D721Med (cell line): ENCODE measurements at places on chromosomes 6 and 20.
A peak's percentile ranks its signal among the peaks of the same experiment; 100 is the strongest.

- DNase-seq = no peak
Measured at GRCh38 chr20:23059846-23060245, 10.4 kb upstream of the THBD start.

DNA sequence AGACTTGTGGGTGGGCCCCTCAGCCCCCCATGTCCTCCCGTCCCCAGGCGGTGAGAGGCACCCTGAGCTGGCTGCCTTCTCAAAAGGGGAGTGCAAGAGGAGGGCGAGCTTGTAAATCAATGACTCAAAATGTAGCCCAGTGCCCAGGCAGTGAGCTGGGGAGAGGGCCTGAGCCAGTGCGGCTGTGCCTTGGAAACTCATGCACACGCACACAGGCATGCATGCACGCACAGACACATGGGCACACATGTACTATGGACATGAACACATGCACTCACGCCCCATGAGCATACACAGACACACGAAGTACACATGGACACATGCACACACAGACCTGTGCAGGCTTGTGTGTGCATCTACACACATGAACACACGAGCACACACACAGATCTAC, 133.5 kb downstream of the TAF4 start:
- no peak for DNase-seq

DNA sequence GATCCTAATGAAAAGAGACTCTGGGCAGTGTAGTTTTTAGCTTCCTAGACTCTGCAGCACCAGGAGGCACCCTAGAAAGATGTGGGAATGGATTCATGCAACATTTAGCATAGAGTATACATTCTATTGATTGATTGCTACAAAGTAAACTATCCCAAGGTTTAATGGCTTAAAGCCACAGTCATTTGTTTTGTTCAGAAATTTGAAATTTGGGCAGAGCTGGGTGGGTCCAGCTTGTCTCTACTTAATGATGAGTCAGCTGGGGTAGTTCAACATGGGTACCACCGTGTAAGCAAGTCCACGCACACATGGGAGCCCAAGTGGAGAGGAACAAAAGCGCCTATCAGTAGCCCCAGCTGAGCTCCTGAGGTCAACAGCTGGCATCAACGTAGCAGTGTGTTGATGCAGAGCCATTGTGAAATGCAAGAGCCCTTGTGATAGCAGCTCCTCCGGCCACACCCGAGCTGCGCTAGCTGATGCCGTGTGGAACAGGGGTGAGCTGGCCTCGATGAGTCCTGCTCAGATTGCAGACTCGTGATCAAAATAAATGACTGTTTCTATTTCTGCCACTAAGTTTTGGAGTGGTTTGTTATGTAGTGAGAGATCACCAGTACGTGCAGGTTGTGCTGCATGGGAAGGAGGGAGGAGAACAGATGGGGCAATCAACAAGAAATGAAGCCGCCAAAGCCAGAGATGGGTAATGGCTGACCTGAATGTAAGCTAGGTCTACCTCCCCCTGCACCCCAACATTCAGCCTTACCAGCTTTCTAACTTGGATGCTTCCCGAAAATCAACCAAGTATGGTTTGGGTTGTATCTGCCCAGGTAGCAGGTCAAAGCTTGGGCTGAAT, 45.7 kb upstream of the TRAF3IP2 start:
- no peak for DNase-seq

GRCh38 chr6:144150710-144151657, 667 bp downstream of the STX11 start:
- DNase-seq = no peak

GRCh38 chr6:15993716-15994228, 135.1 kb upstream of the MYLIP start:
- DNase-seq = no peak

- DNase-seq = no peak
Measured at GRCh38 chr20:37622728-37623127, 71.1 kb upstream of the CTNNBL1 start.

- no peak for DNase-seq
Measured at GRCh38 chr6:122081921-122082320, 317.5 kb upstream of the HSF2 start.

DNA sequence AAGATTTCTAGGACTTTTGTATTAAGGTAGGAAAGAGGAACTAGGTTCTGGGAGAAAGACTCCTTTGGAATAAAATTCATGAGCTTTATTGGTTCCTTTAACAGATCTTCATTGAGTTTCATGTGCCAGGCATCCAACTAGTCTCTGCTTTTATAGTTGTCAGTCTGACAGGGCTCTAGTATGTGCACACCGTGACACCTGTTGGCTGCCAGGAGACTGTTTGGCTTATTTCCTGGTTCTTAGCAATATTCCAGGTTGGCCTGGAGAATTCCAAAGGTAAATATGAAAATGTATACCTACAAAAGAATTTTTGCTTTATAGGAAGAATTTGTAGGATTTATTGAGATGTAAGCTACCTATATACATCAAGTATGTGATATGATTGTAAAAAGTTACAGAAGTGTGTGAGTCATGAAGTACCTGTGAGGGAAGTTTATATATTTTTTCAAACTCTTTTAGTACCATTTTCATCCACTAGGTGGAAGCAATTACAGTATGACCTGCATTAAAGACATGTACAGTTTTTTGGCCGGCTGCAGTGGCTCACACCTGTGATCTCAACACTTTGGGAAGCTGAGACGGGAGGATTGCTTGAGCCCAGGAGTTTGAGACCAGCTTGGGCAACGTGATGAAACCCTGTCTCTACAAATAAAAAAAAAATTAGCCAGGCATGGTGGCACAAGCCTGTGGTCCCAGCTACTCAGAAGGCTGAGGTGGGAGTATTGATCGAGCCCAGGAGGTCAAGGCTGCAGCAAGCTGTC, 35.2 kb downstream of the NDUFAF5 start:
- no peak for DNase-seq

DNA sequence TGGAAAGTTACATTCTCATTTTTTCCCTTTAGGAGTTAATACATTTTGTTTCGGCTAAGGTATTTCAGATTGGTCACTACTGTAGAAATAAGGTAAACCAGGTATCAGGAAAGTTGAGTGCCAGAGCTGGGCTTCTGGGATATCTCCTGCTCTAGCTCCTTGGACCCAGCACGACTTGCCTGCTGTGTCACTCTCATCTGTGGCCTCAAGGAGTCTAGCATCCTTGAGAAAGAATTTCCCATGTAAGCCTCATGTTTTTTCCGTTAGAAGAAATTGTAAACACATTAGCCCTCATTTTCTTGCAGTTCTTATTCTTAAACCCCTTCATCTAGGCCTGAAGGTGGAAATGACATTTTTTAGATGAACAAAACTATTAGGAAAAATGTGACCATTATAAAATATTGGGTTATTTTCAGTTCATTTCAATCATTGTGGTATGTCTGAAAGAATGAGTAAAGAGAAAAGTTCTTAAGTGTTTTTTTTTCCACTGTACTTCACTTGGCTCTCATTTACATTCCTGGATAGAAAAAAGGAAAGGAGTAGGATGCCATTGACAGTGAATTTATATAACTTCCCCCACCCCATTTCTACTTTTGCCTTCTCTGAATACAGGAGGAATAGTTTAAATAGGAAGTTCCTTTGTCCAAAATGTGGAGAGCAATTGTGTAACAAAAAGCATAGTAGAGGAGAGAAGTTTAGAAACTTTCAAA, 46.7 kb downstream of the CD2AP start:
- no peak for DNase-seq

GRCh38 chr20:4195499-4195898, 180.1 kb upstream of the RNF24 start:
- no peak for DNase-seq

DNA sequence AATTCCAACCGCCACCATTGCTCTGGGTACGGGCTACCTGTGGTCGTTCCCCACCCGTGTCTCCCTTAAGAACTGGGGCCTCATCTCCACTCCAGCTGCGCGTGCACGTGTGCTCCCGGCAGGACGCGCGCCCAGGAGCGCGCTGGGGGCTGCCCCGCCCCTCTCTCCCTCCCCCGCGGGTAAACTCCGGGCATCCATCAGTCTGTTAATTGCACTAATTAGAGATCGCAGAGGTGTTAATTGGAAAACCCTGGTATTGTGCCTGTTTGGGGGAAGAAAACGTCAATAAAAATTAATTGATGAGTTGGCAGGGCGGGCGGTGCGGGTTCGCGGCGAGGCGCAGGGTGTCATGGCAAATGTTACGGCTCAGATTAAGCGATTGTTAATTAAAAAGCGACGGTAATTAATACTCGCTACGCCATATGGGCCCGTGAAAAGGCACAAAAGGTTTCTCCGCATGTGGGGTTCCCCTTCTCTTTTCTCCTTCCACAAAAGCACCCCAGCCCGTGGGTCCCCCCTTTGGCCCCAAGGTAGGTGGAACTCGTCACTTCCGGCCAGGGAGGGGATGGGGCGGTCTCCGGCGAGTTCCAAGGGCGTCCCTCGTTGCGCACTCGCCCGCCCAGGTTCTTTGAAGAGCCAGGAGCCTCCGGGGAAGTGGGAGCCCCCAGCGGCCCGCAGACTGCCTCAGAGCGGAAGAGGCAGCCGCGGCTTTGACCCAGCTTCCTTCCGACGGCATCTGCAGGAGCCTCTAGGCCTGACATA, 14.4 kb downstream of the FOXP4 start:
- peak; percentile 86 for DNase-seq

- DNase-seq = no peak
Measured at GRCh38 chr6:4017058-4017739, 61.7 kb downstream of the FAM217A start.

- DNase-seq = no peak
Measured at GRCh38 chr20:43942201-43942590, 27.5 kb downstream of the TOX2 start.

GRCh38 chr6:141728330-141728729, 404.4 kb upstream of the GJE1 start:
- DNase-seq = no peak

- DNase-seq = no peak
Measured at GRCh38 chr6:123447315-123447937, 189.3 kb downstream of the TRDN start.

DNA sequence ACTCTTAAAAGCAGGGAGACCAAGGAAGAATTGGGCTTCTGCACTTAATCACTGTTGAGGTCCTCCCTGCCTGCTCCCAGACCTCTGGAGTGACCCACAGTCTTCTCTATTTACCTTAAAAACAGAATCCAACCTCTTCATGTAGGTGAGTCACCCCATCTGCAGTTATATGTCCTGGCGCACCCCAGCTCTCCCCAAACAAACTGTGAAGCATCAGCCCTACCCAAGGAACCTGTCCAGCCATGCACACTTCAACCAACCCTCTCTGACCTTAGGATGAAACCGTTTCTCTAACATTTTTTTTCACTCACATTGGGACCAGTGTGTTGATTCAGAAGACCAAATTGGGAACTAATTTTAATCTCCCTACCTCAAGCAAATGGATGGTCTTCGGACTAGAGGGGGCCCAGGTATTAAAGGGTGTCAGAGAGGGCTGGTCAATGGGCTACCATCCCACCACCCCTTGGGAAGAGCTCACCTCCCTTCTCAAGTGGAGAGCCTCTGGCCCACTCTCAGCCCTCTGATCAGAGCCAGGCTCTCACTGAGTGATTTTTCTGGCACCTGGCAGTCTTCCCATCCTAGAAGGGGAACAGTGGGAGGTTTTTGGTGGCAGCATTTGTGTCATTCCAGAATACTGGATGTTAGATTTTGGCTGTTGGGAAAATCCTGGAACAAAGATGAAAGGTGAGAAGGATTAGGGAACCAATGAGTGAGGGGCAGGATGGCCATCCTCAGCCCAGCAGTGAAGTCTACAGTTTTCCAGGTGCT, 203.6 kb downstream of the LRFN2 start:
- no peak for DNase-seq

DNA sequence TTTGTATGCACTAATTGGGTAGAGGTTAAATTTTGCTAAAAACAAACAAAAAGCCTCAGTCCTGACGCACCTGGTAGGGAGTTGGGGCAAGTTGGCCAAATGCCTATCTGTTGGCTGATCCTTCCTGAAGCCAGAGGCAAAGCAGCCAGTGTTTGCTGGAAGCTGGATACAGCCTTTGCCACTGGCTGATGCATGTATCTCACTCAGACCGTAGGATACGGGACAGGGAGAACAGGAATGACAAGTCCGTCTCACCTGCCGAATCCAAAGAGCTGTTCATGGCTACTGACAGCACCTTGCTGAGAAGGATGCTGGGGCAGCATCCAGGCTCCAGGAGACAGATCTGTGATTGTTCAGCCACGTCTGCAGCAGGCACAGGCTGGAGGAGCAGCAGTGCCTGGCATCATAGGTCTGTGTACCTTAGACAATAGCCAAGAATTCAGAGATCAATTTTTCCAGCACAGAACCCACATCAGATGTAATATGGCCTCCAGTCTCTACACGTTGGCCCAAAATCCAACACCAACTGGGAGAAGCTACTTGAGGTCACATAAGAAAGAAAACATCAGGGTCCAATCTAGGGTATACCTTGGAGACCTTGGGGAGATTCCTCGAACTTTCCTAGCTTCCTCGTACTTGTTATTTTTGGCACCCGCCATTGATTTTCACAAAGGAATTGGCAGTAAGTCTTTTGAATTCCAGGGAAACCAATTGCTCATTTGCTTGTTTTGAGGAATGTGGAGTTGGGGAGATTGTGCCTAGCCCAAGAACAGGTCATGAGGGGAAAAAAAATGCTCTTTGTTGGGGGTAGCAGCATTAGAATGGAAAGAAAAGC, 108.5 kb upstream of the ARMC2 start:
- DNase-seq = no peak

DNA sequence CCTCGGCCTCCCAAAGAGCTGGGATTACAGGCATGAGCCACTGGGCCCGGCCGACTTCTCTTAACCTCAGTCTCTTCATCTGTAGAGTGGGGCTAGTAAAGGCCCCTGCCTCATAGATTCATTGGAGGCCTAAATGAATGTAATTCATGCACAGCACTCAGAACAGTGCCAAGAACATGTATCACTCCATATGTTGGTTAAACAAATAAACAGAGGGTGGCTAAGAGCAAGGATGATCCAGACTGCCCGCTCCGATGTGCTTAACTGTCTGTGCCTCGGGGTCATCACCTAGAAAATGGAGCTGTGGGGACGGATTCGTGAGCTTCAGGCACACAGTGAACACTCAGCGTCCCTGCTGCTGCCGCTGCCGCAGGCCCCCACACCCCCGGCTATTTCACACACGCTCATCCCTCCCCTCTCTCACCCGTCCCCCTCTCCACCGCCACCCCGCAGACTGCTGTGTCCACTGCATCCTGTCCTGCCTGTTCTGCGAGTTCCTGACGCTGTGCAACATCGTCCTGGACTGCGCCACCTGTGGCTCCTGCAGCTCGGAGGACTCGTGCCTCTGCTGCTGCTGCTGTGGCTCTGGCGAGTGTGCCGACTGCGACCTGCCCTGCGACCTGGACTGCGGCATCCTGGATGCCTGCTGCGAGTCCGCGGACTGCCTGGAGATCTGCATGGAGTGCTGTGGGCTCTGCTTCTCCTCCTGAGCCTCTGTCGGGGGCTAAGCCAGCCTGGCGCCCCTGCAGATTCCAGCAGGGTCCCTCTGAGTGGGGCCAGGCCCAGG, 14.8 kb downstream of the MDFI start:
- no peak for DNase-seq

GRCh38 chr6:63584566-63584965, 12.3 kb downstream of the LOC128125822 start:
- no peak for DNase-seq

- DNase-seq = no peak
Measured at GRCh38 chr6:33504486-33504885, 50.1 kb downstream of the ZBTB9 start.
